T-cell (primary cell): ENCODE measurements at places on chromosomes 2 and 18. TPM values are rescaled to one million over a fixed set of nuclear protein-coding genes. Genes with fewer than 3 reads are reported as not detected.

- H3K4me3 ChIP-seq = peak overlapping the region; percentile 63
- H3K4me1 ChIP-seq = peaks cover 12% of the 10 kb centered on the region
- peak overlapping the region; percentile 43 for H3K27ac ChIP-seq
- peak; percentile 64 for DNase-seq
These were observed 74.1 kb downstream of the TLK1 start for GRCh38 chr2:171086352-171087290.

GRCh38 chr2:162072976-162073887, 783 bp downstream of the DPP4 start:
- no peaks in the 10 kb centered on the region for H3K36me3 ChIP-seq
- peaks cover 12% of the 10 kb centered on the region for H3K4me1 ChIP-seq
- peak overlapping the region; percentile 100 for H3K4me3 ChIP-seq
- no peak for DNase-seq

Gene GREB1
- total RNA-seq = 0.55 TPM

DNA sequence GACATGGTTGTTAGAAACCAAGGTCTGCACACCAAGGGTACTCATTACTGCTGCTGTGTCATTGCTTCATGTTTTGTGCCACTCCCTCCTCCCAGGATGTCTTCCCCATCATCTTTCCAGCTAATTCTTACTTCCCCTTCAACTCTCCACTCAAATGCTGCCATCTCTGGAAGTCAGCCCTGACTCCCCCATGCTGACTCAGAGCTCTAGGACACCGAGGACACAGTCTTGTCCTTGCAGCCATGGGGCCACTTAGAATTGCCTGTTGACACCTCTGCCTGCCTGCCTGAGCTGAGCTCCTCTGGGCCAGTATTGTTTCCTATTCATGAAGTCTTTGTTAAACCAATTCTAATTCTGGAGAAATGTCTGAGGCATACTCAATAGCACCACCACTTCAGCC, 100.2 kb downstream of the GYPC start:
- no peak for DNase-seq
- no peaks in the 10 kb centered on the region for H3K27me3 ChIP-seq
- H3K4me1 ChIP-seq = peaks cover 16% of the 10 kb centered on the region
- no peak overlapping the region for H3K27ac ChIP-seq
- H3K36me3 ChIP-seq = no peaks in the 10 kb centered on the region

- H3K4me3 ChIP-seq = no peak overlapping the region
- DNase-seq = no peak
- H3K4me1 ChIP-seq = no peaks in the 10 kb centered on the region
- no peak overlapping the region for H3K27ac ChIP-seq
- no peaks in the 10 kb centered on the region for H3K27me3 ChIP-seq
These were observed 201.0 kb upstream of the NABP1 start for GRCh38 chr2:191476901-191477300.

GRCh38 chr2:71965530-71965929, 182.1 kb downstream of the CYP26B1 start:
- no peak for DNase-seq
- H3K27me3 ChIP-seq = peaks cover 24% of the 10 kb centered on the region
- H3K27ac ChIP-seq = no peak overlapping the region
- H3K4me3 ChIP-seq = no peak overlapping the region
- no peaks in the 10 kb centered on the region for H3K4me1 ChIP-seq

GRCh38 chr2:100878000-100878791, 58.3 kb downstream of the NPAS2 start:
- no peaks in the 10 kb centered on the region for H3K27me3 ChIP-seq
- peaks cover 13% of the 10 kb centered on the region for H3K4me1 ChIP-seq
- no peak for DNase-seq
- H3K4me3 ChIP-seq = no peak overlapping the region

Gene ARHGAP25
- total RNA-seq = 115 TPM

Gene CDCA7
- total RNA-seq = 7.2 TPM

Gene TEX44
- not detected for total RNA-seq

DNA sequence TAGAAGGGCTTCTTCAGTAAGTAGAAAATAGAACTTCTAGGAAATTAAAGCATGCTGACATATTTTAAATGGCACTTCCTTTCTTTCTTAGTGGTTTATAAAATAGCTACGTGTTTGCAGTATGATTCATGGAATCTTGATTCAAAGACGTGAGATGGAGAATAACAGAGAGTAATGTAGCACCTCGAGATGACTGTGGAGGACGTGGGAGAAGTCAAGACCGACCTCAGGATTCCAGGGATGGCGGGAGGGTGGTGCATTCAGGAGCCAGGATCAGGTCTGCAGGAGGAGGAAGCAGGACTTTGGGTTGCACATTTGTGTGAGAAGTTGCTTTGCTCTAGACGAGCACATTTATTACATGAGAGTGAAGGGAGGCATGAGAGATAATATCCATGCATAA, 56.0 kb downstream of the DCDC2C start:
- DNase-seq = no peak
- no peak overlapping the region for H3K27ac ChIP-seq
- peaks cover 6% of the 10 kb centered on the region for H3K27me3 ChIP-seq
- no peak overlapping the region for H3K4me3 ChIP-seq

Gene AFF3
- total RNA-seq = 11.5 TPM

Gene CD8B2
- 3.2 TPM for total RNA-seq

GRCh38 chr18:75054611-75055010, 154.3 kb downstream of the PTGR3 start:
- no peak overlapping the region for H3K4me3 ChIP-seq
- no peaks in the 10 kb centered on the region for H3K4me1 ChIP-seq
- H3K27ac ChIP-seq = no peak overlapping the region

Gene OTOS
- not detected for total RNA-seq

- no peak overlapping the region for H3K27ac ChIP-seq
- H3K36me3 ChIP-seq = no peaks in the 10 kb centered on the region
- DNase-seq = no peak
- H3K27me3 ChIP-seq = peaks cover 10% of the 10 kb centered on the region
These were observed 37.2 kb upstream of the POLE4 start for GRCh38 chr2:74921236-74921736.

Gene GPR35
- 13.2 TPM for total RNA-seq

Gene LHCGR
- not detected for total RNA-seq

- peaks cover 97% of the 10 kb centered on the region for H3K4me1 ChIP-seq
- DNase-seq = peak; percentile 33
- no peaks in the 10 kb centered on the region for H3K36me3 ChIP-seq
- no peaks in the 10 kb centered on the region for H3K27me3 ChIP-seq
These were observed 32.7 kb downstream of the ARHGAP25 start for GRCh38 chr2:68767031-68767961.

Gene GPR45
- not detected for total RNA-seq

DNA sequence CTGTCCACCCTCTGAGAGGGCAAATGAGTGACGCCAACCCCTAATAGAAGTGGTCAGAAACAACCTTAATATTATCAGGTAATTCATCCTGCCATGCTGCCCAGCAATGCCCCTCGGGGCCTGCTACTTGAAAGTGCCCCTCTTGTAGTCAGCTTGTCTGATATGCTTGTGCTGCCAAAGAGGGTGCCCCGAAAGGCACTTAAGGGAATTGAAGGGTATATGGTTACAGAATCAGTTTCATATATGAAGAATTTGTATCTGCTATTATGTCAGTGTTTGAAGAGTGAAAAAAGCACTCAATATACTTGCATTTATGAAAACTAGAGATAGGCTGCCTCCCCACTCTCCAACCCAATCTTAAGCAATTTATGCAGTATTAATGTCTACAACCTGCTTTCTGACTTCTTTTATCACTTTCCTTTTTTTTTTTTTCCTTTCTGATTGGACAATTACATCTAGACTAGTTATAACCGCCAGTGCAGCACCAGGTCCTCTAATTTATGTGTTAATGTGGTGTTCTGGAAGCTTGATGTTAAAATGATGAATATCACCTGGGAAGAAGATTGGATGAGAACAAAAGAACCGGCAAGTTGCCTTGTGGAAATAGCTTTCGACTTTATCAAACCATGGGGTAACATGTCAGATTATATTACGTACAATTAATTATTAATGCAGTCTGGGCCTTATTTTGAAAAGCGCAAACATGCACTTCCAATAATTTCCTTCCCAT, 646.9 kb upstream of the ACVR2A start:
- H3K27ac ChIP-seq = no peak overlapping the region
- no peaks in the 10 kb centered on the region for H3K4me1 ChIP-seq
- H3K27me3 ChIP-seq = no peaks in the 10 kb centered on the region
- no peak overlapping the region for H3K4me3 ChIP-seq
- no peak for DNase-seq

DNA sequence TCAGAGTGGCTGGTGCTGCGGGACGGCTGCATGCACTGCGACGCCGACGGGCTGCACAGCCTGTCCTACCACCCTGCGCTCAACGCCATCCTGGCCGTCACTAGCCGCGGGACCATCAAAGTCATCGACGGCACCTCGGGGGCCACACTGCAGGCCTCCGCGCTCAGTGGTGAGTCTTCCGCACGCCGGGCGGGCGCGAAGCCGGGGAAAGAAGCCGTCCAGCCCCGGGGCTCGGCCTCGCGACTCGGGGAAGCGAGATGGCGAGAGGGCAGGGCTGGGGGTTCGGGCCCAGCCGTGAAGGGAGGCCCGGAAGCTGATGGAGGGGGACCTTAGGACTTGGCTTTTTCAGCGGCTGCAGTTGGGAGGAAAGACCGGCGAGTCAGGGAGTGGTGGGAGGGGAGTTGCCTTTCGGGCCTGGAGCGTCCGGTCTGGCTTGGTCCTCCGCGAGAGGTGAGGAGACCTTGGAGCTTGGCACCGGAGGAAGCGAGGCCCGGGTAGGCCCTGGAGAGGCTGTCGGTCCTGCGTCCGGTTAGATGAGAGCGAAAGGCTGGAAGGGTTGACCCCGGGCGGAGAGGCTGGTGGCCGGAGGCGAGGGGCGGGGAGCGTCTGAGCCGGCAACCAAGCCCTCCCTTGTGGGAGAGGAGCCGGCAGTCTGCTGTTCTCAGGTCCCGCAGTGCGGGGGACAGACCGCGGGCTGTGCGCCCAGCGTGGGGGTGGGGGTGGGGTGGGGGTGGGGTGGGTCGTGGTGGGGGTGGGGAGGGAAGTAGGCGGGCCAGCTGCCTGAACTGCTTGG, 691 bp downstream of the BIRC6 start:
- H3K36me3 ChIP-seq = no peaks in the 10 kb centered on the region
- no peak for DNase-seq
- H3K27ac ChIP-seq = peak overlapping the region; percentile 89
- H3K4me3 ChIP-seq = peak overlapping the region; percentile 91
- H3K4me1 ChIP-seq = peaks cover 19% of the 10 kb centered on the region

DNA sequence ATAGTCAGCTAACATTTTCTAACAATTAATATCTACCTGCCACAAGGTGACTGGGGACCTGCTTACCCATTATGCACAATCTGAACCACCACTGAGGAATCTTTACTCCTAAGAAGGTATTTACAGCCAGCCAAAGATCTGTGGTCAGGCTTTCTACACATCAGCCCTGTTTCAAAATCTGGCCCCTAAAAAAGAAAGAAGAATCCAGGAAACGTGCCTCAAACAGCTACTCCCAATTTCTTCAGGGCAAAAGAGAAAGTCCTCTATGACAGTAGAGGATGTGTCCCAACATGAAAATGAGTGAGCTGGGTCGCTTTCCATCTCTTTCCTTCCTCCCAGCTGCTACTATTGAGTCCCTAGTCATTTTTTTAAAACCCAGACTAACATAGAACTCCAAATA, 79.5 kb downstream of the EPB41L3 start:
- H3K27me3 ChIP-seq = peaks cover 17% of the 10 kb centered on the region
- no peak overlapping the region for H3K4me3 ChIP-seq
- no peak for DNase-seq
- H3K27ac ChIP-seq = no peak overlapping the region
- H3K4me1 ChIP-seq = no peaks in the 10 kb centered on the region
